ENCODE measurements at places on chromosomes 6 and 20.

DNA sequence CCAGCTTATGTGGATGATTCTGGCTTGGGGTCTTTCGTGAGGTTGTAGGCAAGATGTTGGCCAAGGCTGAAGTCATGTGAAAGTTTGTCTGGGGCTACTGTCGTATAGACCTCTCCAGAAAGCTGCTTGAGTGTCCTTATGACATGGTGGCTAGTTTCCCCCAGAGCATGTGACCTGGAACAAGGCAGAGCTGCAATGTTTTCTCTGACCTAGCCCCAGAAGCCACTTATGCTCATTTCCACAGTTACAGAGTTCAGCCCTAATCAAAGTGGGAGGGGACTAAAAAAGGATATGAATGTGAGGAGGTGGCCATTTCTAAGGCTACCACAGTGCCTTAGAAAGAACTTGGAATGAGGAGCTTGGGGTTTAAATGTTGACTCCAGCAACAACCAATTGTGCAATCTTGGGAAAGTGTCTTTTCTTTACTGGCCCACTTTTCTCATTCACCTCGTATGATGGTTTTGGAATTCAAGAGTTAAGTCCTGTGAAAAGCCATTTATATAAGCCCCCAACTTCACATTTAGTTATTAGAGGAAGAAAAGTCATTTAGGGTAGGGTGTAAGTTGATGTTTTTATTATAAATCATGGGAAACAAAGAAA lies 5.9 kb upstream of the ASXL1 start:
- no peak for DNase-seq
- no peaks in the 10 kb centered on the region for H3K27me3 ChIP-seq
- H3K4me3 ChIP-seq, result no peak overlapping the region

DNA sequence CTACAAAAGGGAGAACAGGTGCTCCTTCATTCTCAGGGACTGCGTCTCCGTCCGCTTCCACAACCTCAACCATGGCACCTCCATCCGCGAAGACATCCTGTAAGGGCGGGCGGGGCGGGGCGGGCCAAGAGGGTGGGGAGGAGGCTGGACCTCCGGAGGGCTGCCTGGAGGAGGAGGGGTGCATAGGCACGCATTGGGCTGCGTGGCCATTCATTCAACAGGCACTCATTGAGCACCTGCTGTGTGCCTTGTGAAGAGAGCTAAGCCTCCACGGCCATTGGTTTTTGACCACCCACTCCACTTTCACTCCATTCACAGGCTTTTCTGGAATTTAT lies 435 bp downstream of the ZSWIM3 start:
- peak overlapping the region; percentile 75 for H3K27ac ChIP-seq
- H3K4me3 ChIP-seq, result peak overlapping the region; percentile 94
- H3K27me3 ChIP-seq, result peaks cover 3% of the 10 kb centered on the region
- no peak for DNase-seq
- peaks cover 42% of the 10 kb centered on the region for H3K4me1 ChIP-seq

DNA sequence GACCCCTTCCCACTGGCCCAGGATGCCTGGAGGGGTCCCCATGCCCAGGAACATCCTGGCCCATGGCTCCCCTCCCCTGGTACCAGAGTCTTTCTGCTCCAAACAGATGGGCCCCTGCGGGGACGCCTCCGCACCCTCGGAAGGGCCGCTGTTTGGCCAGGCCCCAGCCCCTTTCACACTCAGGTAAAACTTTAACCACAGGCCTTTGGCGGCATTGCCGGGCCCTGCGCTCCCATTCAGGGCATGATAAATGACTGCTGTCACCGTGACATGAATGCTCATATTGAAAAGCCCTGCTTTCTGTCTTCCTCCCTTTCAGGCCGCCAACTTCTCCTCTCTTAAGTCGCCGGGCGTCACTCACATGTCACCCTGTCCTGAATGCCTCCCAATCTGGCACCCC lies 141.5 kb upstream of the TOP1 start:
- no peak for DNase-seq
- peaks cover 15% of the 10 kb centered on the region for H3K27me3 ChIP-seq
- no peak overlapping the region for H3K4me3 ChIP-seq
- H3K4me1 ChIP-seq, result no peaks in the 10 kb centered on the region
- no peaks in the 10 kb centered on the region for H3K36me3 ChIP-seq

DNA sequence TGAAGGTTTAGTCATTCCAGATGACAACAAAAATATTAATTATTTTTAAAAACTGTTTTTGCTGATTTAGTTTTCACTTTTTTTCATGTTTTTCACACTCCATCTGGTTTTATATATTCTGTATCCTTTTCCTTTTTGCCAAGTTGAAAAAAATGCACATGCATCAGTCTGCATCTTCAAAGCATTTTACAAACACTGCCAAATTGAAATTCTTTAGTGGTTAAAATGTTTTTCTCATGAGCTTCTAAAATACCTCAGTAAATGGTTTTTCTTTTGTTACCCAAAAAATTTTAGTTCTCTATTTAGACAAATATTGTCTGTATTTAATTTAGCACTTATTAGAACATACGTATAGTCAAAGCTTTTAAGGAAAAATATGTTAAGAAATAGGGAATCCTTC lies 386.9 kb upstream of the HSF2 start:
- H3K4me3 ChIP-seq, result no peak overlapping the region
- no peaks in the 10 kb centered on the region for H3K36me3 ChIP-seq
- H3K27me3 ChIP-seq, result peaks cover 2% of the 10 kb centered on the region
- DNase-seq, result peak; percentile 36
- H3K27ac ChIP-seq, result no peak overlapping the region
- peaks cover 42% of the 10 kb centered on the region for H3K4me1 ChIP-seq

- peaks cover 55% of the 10 kb centered on the region for H3K4me1 ChIP-seq
- H3K36me3 ChIP-seq, result peaks cover 36% of the 10 kb centered on the region
- peaks cover 2% of the 10 kb centered on the region for H3K27me3 ChIP-seq
- H3K4me3 ChIP-seq, result peak overlapping the region; percentile 58
- peak overlapping the region; percentile 94 for H3K27ac ChIP-seq
Observed at GRCh38 chr6:72825315-72825911, 203.5 kb downstream of the KCNQ5 start.

- no peak for DNase-seq
- H3K36me3 ChIP-seq, result no peaks in the 10 kb centered on the region
- no peak overlapping the region for H3K4me3 ChIP-seq
- no peaks in the 10 kb centered on the region for H3K4me1 ChIP-seq
Observed at GRCh38 chr20:5470943-5471342, 154.2 kb upstream of the PROKR2 start.

DNA sequence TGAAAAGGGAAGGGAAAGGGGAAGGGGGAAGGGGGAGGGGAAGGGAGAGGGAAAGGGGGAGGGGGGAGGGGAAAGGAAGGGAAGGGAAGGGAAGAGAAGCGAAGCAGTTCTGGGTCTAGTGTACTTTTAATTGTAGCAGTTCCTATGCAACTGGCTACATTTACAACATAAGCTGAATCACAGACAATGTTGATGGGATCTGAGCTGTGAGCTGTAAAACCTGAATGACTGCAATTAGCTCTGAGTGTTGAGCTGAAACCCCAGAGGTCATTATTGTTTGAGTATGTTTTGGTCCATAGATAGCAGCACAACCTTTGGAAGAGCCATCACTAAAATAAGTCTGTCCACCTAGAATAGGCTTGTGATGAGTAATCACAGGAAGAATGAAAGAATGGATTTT lies 7.2 kb upstream of the ABHD12 start:
- peak overlapping the region; percentile 87 for H3K27ac ChIP-seq
- H3K36me3 ChIP-seq, result peaks cover 7% of the 10 kb centered on the region
- peaks cover 29% of the 10 kb centered on the region for H3K4me1 ChIP-seq
- peak overlapping the region; percentile 8 for H3K4me3 ChIP-seq
- peaks cover 3% of the 10 kb centered on the region for H3K27me3 ChIP-seq

- H3K4me1 ChIP-seq, result peaks cover 19% of the 10 kb centered on the region
- H3K4me3 ChIP-seq, result no peak overlapping the region
- DNase-seq, result no peak
- no peaks in the 10 kb centered on the region for H3K36me3 ChIP-seq
- peaks cover 1% of the 10 kb centered on the region for H3K27me3 ChIP-seq
- no peak overlapping the region for H3K27ac ChIP-seq
Observed at GRCh38 chr6:109262261-109262660, 120.0 kb downstream of the CD164 start.

DNA sequence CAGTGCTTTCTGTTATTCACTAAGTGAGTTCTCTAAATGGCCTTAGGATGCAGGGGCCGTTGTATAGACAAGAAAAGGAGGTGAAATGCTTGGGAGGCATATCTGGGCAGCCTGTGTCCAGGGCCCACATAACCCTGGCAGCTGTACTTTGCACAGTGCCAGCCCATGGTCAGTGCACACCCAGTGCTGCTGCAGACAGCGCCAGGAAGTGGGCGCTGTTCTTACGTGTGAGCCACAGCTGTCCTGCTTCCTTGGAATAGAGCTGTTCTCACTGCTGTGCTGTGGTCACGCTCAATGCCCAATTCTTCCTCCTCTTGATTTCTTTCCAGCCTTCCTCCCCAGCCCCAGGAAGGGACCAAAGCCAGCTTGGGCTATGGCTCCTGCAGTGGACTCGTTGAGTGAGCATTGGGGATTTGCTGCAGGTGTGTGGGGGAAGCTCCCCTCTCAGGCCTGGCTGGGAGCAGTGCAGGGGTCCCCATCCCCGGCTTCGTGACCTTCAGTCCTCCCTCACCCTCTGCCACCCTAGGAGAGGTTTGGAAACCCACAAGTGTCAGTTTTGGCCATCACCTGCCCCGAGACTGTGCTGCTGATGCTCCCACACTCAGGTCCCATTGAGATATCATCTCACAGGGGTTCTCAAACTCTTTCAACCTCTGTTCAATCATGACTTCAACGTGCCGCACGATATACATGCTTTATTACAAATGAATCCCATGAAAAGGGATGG lies 246.8 kb upstream of the EXOC2 start:
- H3K27me3 ChIP-seq, result peaks cover 23% of the 10 kb centered on the region
- H3K27ac ChIP-seq, result no peak overlapping the region
- no peaks in the 10 kb centered on the region for H3K36me3 ChIP-seq
- DNase-seq, result no peak

DNA sequence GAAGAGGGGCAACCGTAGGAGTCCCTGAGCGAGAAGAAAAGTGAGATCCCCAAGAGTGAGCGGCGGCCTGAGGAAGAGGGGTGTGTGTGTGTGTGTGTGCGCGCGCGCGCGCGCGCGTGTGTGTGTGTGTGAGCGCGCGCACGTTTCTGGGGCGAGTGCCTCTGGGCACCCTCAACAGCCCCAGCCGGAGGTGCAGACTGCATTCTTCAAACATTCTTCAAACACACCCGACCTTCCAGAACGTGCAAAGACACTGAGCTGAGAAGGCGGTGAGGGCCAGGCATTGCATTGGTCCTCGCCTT lies 76.2 kb upstream of the FOXP4 start:
- H3K27me3 ChIP-seq, result peaks cover 33% of the 10 kb centered on the region
- H3K4me3 ChIP-seq, result peak overlapping the region; percentile 79
- H3K36me3 ChIP-seq, result no peaks in the 10 kb centered on the region
- peak overlapping the region; percentile 34 for H3K27ac ChIP-seq
- peak; percentile 3 for DNase-seq

- no peak overlapping the region for H3K27ac ChIP-seq
- H3K27me3 ChIP-seq, result no peaks in the 10 kb centered on the region
- H3K4me1 ChIP-seq, result no peaks in the 10 kb centered on the region
- no peak for DNase-seq
- H3K36me3 ChIP-seq, result peaks cover 32% of the 10 kb centered on the region
Observed at GRCh38 chr6:7406743-7407142, 17.1 kb downstream of the RIOK1 start.

DNA sequence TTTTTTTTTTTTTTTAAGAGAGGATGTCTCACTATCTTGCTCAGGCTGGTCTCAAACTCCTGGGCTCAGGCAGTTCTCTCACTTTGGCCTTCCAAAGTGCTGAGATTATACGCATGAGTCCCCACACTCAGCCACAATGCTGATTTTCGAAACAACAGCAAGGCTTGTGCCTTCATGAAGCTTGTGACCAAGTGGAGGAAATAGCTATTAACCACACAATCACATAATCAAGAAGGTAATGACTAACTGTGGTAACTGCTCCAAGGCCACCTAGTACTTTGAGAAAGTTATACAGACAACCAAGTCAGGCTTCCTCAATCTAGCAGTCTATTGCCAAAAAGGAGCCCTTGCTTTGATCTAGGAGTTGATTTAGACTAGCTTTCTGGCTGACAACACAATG lies 46.3 kb downstream of the SOD2 start:
- no peak overlapping the region for H3K4me3 ChIP-seq
- H3K27me3 ChIP-seq, result no peaks in the 10 kb centered on the region
- H3K4me1 ChIP-seq, result peaks cover 16% of the 10 kb centered on the region
- no peaks in the 10 kb centered on the region for H3K36me3 ChIP-seq
- H3K27ac ChIP-seq, result no peak overlapping the region
- DNase-seq, result no peak

- H3K36me3 ChIP-seq, result no peaks in the 10 kb centered on the region
- H3K4me3 ChIP-seq, result peak overlapping the region; percentile 71
- peaks cover 50% of the 10 kb centered on the region for H3K4me1 ChIP-seq
- peak overlapping the region; percentile 99 for H3K27ac ChIP-seq
Observed at GRCh38 chr6:111972745-111973117, 81.2 kb upstream of the CCN6 start.

DNA sequence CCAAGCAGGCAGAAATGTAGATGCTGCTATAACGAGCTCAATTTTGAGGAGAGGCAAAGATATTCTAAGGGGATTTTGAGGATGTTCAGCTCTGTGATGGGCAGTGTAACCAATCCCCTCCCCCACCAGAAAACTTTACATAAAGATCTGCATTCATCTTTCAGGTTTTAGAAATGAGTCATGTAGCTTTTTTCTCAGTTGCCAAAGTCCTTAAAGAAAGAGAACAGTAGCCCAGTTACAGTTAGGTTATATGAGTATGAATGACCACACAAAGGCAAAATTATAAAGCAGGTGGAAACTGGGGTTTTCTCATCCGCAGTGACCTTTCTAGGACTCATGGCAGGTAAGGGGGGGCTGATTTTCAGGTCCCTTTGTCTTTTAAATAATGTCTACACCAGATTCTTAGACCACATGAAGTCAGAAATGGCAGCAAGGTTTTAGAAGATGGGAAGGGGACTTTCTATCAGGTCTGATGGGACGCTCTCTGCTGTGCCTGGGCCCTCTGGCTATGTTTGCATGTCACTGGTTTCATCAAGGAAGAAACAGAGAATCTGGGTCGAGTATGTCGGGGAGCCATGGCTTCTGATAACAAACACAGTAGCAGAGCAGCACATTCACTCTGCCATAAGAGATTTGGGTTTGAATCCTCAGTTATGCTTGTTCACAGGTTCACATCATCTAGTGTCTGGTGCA lies 94.7 kb downstream of the CLIC5 start:
- H3K36me3 ChIP-seq, result no peaks in the 10 kb centered on the region
- no peak overlapping the region for H3K27ac ChIP-seq
- no peak for DNase-seq
- peaks cover 15% of the 10 kb centered on the region for H3K27me3 ChIP-seq
- no peak overlapping the region for H3K4me3 ChIP-seq

DNA sequence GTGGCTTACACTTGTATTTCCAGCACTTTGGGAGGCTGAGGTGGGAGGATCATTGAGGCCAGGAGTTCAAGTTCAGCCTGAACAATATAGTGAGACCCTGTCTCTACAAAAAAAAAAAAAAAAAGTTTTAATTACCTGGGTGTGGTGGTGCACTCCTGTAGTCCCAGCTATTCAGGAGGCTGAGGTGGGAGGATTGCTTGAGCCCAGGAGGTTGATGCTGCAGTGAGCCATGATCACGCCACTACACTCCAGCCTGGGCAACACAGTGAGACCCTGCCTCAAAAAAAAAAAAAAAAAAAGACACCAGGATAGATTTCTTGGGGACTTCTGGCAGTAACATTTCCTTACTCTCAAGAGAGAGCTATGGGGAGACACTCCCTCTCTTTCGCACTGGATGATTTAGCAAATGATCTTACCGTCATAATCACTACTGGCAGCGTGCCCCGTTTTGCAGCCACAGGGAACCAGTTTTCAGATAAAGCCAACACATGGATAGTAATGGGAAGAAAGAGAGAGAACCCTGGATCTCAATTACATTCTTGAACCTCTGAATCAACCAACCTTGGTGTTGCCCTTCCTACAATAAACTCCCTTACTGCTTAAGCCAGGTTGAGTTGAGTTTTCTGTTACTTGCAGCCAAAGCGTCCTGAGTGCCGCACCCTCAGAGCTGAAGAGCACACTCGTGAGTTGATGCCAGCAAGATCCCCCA lies 18.1 kb upstream of the PTPN1 start:
- H3K27ac ChIP-seq, result peak overlapping the region; percentile 71
- peaks cover 53% of the 10 kb centered on the region for H3K4me1 ChIP-seq
- no peaks in the 10 kb centered on the region for H3K27me3 ChIP-seq
- no peak for DNase-seq

Measured in HFFc6 (cell line).